Activated CD4-positive, alpha-beta T cell treated with anti-CD3 and anti-CD28 coated beads for 36 hours (primary cell): ENCODE measurements at places on chromosomes 3 and 15.

GRCh38 chr3:60551455-60552209 is 699.6 kb downstream of the FHIT start:
- H3K27ac ChIP-seq: no peak overlapping the region
- H3K27me3 ChIP-seq: no peaks in the 10 kb centered on the region

GRCh38 chr3:9806688-9807589 is 3.1 kb upstream of the TTLL3 start:
- H3K4me1 ChIP-seq: peaks cover 37% of the 10 kb centered on the region
- peaks cover 73% of the 10 kb centered on the region for H3K36me3 ChIP-seq
- no peak overlapping the region for H3K4me3 ChIP-seq
- H3K27ac ChIP-seq: no peak overlapping the region
- DNase-seq: no peak

DNA sequence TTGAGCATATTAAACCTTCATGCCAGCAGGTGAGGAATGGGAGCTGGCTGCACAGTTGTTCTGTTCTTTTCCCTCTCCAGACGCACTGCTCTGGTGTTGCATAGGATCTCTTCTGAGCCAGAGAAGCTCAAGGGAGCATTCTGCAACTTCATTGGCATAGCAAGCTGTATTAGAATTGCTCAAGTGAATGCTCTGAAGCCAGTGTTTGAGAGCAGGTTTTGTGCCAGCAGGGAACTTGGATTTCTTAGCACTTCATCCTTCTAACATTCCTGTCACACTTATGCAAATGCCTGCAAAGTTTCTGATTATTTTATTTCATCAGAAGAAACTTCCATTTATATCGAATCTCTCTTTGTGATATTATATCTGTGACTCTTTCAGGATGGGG is 366.6 kb downstream of the AGBL1 start:
- no peaks in the 10 kb centered on the region for H3K27me3 ChIP-seq
- no peak for DNase-seq
- H3K4me1 ChIP-seq: no peaks in the 10 kb centered on the region

GRCh38 chr3:15199493-15200105 is 6.4 kb upstream of the CAPN7 start:
- no peak overlapping the region for H3K27ac ChIP-seq
- no peaks in the 10 kb centered on the region for H3K27me3 ChIP-seq
- DNase-seq: peak; percentile 21
- H3K36me3 ChIP-seq: no peaks in the 10 kb centered on the region

DNA sequence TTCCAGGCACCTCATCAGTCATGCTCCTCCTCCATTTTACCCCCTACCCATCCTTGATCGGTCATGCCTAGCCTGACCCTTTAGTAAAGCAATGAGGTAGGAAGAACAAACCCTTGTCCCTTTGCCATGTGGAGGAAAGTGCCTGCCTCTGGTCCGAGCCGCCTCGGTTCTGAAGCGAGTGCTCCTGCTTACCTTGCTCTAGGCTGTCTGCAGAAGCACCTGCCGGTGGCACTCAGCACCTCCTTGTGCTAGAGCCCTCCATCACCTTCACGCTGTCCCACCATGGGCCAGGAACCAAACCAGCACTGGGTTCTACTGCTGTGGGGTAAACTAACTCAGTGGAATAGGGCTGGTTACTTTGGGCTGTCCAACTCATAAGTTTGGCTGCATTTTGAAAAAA is 52.6 kb downstream of the CAPN3 start:
- H3K27me3 ChIP-seq: no peaks in the 10 kb centered on the region
- H3K36me3 ChIP-seq: peaks cover 5% of the 10 kb centered on the region
- no peak overlapping the region for H3K4me3 ChIP-seq
- no peaks in the 10 kb centered on the region for H3K4me1 ChIP-seq
- peak overlapping the region; percentile 17 for H3K27ac ChIP-seq

DNA sequence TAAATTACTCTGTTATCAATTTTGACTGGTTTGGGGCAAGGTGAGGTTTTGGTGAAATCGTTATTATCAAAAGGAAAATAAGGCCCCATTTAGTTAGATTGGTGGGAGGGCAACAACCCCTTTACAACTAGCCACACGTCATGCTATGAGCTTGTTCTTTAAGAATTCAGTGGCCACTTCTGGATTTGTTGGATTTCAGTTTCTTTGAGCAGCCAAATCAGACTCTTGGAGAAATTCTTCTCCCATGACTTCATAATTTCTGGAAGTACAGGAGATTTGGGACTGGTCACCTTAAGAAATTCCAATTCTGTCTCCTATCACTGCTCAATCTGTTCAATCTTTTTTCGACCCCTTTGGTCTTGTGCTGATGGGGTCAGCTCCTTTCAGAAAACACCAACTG is 14.8 kb upstream of the WNT5A start:
- H3K4me1 ChIP-seq: no peaks in the 10 kb centered on the region
- H3K27me3 ChIP-seq: no peaks in the 10 kb centered on the region
- H3K36me3 ChIP-seq: no peaks in the 10 kb centered on the region
- no peak overlapping the region for H3K4me3 ChIP-seq

DNA sequence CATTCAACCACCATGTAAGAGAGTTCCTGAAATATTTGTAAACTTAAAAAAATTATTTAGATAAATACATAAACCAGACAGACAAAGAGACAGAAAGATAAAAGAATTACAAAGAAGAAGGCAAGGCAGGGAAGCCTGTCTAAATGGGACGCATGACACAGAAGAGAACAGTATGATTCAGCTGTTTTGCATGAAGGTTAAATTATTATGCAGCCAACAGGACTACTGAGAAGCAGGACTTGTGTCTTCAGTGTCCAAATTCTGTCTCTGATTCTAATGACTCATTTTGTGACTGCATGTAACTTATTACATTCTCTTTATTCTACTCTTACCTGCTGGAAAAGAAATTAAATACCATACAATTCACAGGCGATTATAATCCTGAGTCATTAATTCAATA is 340.4 kb upstream of the KCNMB2 start:
- DNase-seq: no peak
- H3K27ac ChIP-seq: no peak overlapping the region
- peaks cover 3% of the 10 kb centered on the region for H3K4me1 ChIP-seq
- H3K4me3 ChIP-seq: no peak overlapping the region
- no peaks in the 10 kb centered on the region for H3K36me3 ChIP-seq
- no peaks in the 10 kb centered on the region for H3K27me3 ChIP-seq

GRCh38 chr3:99484871-99485270 is 153.5 kb upstream of the COL8A1 start:
- H3K27ac ChIP-seq: no peak overlapping the region
- H3K36me3 ChIP-seq: no peaks in the 10 kb centered on the region
- no peaks in the 10 kb centered on the region for H3K4me1 ChIP-seq
- DNase-seq: no peak
- H3K4me3 ChIP-seq: no peak overlapping the region

DNA sequence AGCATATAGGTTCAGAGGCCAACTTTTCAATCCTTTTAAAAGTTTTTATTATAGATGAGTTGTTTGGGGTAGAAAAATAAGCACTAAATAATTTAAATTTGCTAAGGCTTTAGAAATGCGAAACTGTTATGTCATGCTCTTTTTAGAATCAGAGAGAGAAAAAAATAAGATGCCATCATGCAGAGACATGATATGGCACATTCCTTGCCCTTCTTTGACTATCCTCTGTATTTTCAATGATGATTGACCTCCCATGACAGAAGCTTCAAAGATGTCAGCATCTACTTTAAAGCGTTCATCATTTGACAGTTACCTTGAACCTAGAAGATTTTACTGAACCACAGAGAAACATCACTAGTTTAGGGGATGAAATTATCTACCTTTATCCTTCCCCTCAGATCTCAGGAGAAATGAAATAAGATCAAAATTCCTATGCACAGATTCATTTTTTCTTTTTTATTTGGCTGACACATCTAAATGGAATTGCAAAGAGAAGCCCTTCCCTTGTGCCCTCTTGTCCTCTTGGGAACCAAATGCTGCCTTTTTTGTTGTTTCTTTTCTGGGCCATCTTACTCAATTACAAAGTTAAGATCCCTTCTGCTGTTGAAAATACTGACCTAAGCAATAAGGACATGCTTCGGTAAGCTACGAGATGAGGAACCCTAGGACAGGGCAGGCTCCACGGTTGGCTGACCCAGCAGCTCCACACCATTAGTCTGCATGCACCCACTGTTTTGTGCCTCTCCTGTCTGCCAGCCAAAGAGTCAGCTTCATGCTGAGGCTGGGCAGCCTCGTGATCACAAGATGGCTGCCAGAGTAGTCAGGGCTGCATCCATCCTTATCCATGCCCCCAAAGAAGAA is 289.7 kb upstream of the TPM1 start:
- H3K36me3 ChIP-seq: no peaks in the 10 kb centered on the region
- peaks cover 2% of the 10 kb centered on the region for H3K27me3 ChIP-seq
- H3K4me1 ChIP-seq: no peaks in the 10 kb centered on the region

DNA sequence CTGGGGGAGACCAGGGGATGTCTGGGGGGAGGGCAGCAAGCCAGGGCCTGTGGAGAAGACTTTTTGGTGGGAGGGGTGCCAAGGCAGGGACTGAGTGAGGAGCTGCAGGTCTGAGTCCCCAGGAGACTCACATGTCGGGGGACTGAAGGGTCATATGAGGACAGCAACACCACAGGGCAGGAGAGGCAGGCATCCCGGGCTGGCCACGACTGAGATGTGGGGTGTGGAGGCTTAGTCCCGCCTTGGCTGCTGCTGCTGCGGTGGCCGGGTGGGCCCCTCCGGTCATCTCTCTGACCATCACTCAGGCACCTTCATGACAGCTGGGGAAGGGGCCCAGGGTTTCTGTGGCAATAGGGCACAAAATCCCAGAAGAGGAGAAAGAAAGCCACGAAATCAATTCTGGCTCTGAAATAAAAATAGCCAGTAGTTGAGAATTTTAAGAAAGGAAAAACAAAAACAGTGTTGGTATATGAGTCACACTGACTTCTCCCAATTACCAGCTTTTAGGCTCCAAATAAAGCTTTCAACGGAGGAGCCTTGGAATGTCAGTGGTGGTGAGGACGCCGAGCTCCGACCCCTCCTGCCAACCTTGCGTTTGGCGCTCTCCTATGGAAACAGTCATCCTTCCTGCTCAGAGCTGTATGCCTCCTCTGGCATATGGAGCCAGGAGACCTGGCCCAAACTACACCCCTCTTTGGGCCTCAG is 52.9 kb upstream of the ITGA11 start:
- DNase-seq: no peak
- no peak overlapping the region for H3K27ac ChIP-seq
- H3K4me1 ChIP-seq: no peaks in the 10 kb centered on the region

DNA sequence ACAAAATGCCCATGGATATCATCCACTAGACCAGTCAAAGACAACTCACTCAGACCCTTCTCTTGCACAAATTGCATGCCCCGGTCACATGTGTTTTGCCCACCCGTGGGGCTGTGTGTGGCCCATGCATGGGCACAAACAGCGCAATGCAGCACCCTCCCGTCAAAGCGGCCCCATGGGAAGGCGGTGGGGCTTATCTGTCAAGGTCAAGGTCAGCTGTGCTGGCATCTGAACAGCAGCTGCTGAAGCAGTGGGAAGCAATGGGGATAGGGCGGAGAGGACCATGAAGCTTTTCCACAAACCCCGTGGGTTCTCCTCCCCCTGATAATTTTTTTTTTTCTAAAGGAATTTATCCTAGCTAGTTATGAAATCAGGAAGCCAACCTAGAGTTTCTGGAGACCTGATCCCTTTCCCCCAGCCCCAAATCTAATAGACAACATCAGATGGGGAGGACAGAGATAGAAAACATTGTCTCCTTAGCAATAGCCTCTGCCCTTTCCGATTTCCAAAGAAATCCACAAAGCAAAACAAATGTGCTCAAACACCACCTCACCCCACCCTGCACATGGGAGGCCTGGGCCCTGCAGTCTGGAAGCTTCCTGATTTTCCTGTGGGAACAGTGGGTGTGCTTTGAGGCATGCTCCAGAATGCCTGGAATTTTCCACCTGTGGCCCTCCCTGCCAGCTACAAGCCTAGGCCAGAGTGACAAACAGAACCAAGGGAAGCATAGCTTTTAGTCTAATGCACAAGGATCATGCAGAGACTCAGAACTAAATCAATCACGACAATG is 84.4 kb downstream of the BDH1 start:
- H3K36me3 ChIP-seq: no peaks in the 10 kb centered on the region
- peaks cover 36% of the 10 kb centered on the region for H3K27me3 ChIP-seq
- no peak for DNase-seq
- peaks cover 6% of the 10 kb centered on the region for H3K4me1 ChIP-seq
- H3K4me3 ChIP-seq: no peak overlapping the region

GRCh38 chr3:186705882-186706780 is 11.0 kb upstream of the KNG1 start:
- DNase-seq: peak; percentile 74
- H3K4me1 ChIP-seq: peaks cover 12% of the 10 kb centered on the region
- H3K36me3 ChIP-seq: no peaks in the 10 kb centered on the region
- peaks cover 35% of the 10 kb centered on the region for H3K27me3 ChIP-seq
- H3K27ac ChIP-seq: no peak overlapping the region

GRCh38 chr3:114452256-114452655 is 158.4 kb downstream of the TIGIT start:
- H3K4me1 ChIP-seq: peaks cover 6% of the 10 kb centered on the region
- no peak overlapping the region for H3K27ac ChIP-seq
- H3K36me3 ChIP-seq: no peaks in the 10 kb centered on the region
- no peak overlapping the region for H3K4me3 ChIP-seq

GRCh38 chr3:128714887-128715491 is 11.0 kb upstream of the RAB7A start:
- no peaks in the 10 kb centered on the region for H3K36me3 ChIP-seq
- H3K4me1 ChIP-seq: peaks cover 23% of the 10 kb centered on the region
- DNase-seq: peak; percentile 49
- H3K27ac ChIP-seq: peak overlapping the region; percentile 83

- no peak for DNase-seq
- no peak overlapping the region for H3K4me3 ChIP-seq
- H3K27me3 ChIP-seq: peaks cover 4% of the 10 kb centered on the region
- H3K27ac ChIP-seq: no peak overlapping the region
- no peaks in the 10 kb centered on the region for H3K36me3 ChIP-seq
Measured at GRCh38 chr3:170506556-170506955, 79.3 kb downstream of the SLC7A14 start.

DNA sequence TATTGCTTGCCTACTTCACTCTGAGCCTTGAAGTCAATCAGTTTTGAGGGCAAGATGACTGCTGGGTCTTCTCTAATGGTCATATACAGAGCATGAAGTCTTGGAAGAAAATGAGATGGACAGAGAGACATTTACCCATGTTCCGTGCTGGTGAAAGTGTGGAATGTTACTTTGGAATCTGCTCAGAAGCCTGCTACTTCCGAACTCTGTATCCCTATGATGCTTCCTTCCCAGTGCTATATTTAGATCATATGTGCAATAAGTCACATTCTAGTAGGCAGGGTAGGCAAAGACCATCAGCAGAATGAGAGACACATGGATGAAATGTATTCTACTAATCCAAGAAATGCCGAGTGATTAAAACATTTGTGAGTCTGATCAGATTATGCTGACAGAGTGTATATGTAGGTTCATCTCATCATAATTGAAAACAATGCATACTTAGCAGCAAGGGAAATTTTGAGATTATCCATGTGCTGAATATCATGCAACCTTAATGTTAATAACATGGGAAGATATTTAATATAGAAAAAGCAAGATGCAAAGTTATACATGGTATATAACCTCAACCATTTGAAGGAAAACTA is 60.5 kb downstream of the RAB7A start:
- peaks cover 94% of the 10 kb centered on the region for H3K4me1 ChIP-seq
- H3K27ac ChIP-seq: peak overlapping the region; percentile 100
- H3K36me3 ChIP-seq: peaks cover 9% of the 10 kb centered on the region
- no peaks in the 10 kb centered on the region for H3K27me3 ChIP-seq
- no peak for DNase-seq
